Right renal cortex interstitium (tissue), 3 donors: ENCODE measurements at places on chromosomes 1 and 21. TPM values are rescaled to one million over a fixed set of nuclear protein-coding genes. Genes with fewer than 3 reads are reported as not detected.
A peak's percentile ranks its signal among the peaks of the same experiment; 100 is the strongest.

DNA sequence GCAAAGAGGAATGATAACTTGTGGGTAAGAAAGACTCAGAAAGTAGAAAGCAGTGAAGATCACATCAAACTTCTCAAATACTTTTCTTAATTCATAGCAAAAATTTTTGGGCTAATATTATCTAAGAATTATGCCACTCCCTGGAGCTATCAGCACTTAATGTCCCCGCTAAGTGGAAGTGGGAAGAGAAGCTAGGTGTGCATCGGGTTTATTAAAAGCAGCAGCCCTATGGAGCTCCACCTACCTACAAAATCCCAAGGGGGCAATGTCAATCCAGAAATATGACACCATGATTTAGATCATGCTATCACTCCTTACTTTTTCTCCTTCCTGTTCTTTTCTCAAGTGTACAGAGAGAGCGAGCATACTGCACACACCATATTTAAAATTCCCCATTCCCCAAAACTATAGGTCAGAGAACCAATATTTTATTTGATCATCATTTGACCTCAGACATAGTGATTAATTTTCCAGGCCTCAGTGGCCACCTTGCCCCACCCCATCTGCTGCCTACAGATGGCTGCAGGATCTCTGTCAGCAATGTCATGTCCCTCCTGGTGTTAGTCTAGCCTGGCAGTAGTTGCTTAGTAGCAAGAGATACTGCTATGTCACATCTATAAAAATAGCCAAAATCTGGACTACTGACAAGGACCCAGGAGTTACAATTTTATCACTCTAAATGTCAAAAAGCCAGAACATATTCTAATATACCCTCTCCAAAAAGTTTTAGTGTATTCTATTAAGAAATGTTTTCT, 66.6 kb downstream of the MAP3K21 start:
- DNase-seq = no peak

- no peak for DNase-seq
Measured at GRCh38 chr1:204651843-204652421, 33.6 kb downstream of the LRRN2 start.

- DNase-seq = peak; percentile 30
Measured at GRCh38 chr1:37513795-37514349, 694 bp downstream of the MEAF6 start.

DNA sequence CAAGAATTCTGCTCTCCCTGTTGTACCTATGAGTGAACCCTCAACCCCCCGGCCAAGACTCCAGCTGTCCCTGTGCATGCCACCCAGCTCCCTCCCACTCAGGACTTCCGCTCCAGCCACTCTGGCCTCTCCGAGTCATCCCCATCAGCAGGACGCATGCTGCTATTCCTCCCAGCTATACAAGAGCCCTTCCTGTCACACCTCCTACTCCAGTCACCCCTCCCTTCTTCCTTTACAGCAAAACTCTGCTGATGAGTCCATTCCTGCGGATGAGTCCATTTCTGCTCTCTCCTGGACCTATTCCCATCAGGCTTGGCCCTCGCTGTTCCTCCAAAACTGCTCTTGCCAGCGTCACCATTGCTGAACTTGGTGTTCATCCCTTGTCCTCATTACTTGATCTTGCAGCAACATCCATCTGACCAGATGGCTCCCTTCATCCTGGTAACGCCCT, 42.2 kb downstream of the H3-3A start:
- no peak for DNase-seq

GRCh38 chr1:226397011-226397926, 10.6 kb downstream of the PARP1 start:
- no peak for DNase-seq

DNA sequence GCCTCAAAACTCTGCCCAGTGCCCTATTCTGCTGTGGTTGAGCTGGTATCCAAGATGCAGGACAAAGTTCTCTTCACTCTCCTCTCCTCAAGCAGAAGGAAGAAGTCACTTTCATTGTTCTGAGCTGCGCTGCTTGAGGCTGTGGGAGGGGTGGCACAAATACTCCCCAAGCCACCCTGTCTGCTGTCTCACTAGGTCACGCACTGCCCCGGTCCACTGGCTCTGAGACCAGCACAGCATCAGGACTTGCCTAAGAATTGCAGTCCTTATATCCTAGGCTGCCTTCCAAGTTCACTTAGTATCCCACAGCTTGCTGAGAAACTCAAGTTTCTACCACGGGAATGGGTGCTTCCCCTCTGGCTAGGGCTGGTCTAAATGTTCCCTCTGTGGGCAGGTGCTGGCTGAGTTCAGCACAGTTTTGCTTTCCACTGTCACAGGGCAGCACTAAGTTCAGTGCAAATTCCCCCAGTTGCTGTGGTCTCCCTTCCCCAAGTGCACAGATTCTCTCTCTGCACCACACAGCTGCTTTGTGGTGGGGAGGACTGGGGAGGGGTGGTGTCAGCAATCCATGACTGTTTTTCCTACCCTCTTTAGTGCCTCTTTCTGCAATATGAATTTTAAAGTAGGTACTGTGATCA, 32.4 kb downstream of the SLC9C2 start:
- DNase-seq = no peak

- no peak for DNase-seq
Measured at GRCh38 chr1:17582124-17582774, 42.8 kb downstream of the ARHGEF10L start.

- no peak for DNase-seq
Measured at GRCh38 chr21:46131588-46131837, 23.9 kb downstream of the FTCD start.

DNA sequence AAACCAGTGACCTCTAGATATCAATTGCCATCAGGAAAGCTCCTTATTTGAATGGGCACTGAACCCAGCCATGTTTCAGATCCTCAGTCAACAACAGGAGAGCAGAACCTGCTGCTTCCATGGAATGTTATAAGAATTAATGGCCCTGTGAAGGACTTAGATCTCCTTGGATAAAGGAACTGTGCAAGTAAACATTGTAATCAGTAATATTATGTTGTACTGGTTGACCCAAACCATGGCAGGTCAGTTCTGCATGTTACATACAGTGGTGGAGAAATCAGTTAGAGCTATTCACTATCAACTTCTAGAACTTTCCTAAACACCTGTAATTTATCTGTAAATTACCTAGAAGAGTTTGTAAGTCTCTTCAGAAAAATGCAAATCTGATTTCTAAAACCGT, 11.2 kb upstream of the CLDN8 start:
- no peak for DNase-seq

- DNase-seq = no peak
Measured at GRCh38 chr1:83318366-83318765, 680.6 kb downstream of the TTLL7 start.

DNA sequence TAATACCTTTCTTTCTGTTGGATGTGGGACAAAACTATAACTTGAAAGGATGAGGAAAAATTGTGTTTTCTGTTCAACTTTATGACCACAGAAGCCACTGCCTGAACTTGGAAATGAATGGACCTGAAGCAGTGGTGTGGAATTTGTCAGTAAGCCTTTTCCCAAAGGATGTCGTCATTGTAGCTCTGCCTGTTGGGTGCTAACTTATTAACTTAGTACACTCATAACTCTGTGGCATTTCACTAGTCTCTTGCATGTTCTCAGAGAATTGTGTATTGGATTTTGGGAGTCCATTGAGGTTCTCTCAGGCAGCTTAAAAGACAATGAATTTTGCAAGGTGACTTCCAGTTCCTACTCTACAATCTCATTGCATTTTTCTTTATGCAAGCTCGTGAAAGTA, 49.6 kb downstream of the KCNK2 start:
- DNase-seq = no peak

- DNase-seq = no peak
Measured at GRCh38 chr1:5992814-5993555, 760 bp upstream of the NPHP4 start.

DNA sequence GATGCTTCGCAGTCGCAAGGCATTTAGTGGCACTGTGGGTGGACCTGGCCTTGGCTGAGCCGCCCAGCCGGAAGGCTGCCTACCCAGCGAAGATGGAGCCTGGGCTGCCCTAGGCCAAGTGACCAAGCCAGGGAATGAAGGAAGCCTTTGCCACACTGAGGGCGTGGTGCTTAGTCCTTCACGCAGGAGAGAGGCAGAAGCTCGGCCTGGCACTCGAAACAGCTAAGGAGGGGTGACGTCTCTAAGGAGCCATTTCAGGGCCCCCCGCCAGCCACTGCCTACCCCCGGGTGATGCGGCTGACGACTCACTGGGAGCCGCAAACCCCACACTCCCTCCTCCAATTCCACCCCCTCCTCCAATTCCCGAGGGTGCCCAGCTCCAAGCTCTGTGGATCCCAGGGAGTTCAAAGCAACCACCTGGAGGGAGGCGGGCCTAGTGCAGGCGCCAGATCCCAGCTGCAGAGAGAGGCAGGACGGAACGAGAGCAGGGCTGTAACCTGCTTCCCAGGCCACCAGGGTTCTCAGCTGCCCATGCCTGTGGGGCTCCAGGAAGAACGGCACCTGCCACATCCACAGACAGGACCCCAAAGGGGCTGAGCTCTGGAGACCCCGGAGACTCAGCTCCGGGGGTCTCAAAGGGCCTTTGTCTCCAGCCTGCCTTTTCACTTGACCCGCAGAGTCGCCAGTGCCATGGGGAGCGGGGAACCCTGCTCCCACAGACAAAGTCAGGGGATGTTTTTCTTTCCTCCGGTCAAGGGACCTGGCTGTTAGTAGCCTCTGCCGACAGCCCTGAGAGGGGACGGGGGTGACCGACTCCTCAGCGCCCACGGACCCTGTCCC, 75.8 kb downstream of the ARHGEF16 start:
- DNase-seq = no peak

The LENEP gene
- not detected for polyA plus RNA-seq

The GUCA2A gene
- not detected for polyA plus RNA-seq

The HES4 gene
- polyA plus RNA-seq = 16.1 TPM

The TDRD10 gene
- 0.71 TPM for polyA plus RNA-seq

The FMO5 gene
- 10.7 TPM for polyA plus RNA-seq

The GJA5 gene
- polyA plus RNA-seq = 27.4 TPM

The LMX1A gene
- not detected for polyA plus RNA-seq

The CHIA gene
- polyA plus RNA-seq = not detected
